ENCODE measurements at places on chromosomes 1 and 21. TPM values are rescaled to one million over a fixed set of nuclear protein-coding genes. Genes with fewer than 3 reads are reported as not detected.

Gene BGLAP
- 0.36 TPM for total RNA-seq

GRCh38 chr1:53660666-53661065 is 78.3 kb downstream of the GLIS1 start:
- no peak for ATAC-seq

Gene CHI3L2
- 0.24 TPM for total RNA-seq

Gene HRNR
- total RNA-seq = 2.0 TPM

Gene IPO13
- total RNA-seq = 27.6 TPM

GRCh38 chr1:55530749-55531478 is 315.8 kb upstream of the USP24 start:
- no peak for ATAC-seq

DNA sequence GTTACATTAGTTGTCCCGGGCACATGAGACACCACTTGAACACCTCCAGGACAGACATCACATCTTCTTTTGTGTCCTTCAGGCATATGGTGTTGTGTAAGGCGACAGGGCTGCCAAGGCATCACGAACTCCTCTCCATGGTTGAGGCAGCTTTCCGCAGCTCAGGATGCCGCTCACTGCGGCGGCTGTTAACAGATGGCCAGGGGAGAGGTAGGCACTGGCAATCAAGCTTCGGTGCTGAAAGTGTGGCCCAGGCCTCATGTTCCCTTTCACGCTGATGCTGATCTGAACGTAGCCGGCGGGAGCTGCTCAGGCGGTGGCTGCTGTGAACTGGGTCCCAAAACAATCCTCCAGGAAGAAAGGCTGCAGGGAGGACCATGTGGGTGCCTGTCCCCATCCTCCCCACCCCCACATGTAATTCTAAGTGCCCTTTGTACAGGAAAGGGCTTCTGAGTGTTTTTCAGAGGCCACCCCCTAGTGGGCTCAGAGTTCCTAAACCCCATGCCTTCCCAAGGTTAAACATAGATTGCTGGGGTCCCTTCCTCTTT is 287.1 kb upstream of the AJAP1 start:
- ATAC-seq = peak; percentile 51

Gene TMEM50B
- 45.8 TPM for total RNA-seq

Gene C2CD4D
- not detected for total RNA-seq

GRCh38 chr1:213783893-213784292 is 203.9 kb upstream of the PROX1 start:
- no peak for ATAC-seq

DNA sequence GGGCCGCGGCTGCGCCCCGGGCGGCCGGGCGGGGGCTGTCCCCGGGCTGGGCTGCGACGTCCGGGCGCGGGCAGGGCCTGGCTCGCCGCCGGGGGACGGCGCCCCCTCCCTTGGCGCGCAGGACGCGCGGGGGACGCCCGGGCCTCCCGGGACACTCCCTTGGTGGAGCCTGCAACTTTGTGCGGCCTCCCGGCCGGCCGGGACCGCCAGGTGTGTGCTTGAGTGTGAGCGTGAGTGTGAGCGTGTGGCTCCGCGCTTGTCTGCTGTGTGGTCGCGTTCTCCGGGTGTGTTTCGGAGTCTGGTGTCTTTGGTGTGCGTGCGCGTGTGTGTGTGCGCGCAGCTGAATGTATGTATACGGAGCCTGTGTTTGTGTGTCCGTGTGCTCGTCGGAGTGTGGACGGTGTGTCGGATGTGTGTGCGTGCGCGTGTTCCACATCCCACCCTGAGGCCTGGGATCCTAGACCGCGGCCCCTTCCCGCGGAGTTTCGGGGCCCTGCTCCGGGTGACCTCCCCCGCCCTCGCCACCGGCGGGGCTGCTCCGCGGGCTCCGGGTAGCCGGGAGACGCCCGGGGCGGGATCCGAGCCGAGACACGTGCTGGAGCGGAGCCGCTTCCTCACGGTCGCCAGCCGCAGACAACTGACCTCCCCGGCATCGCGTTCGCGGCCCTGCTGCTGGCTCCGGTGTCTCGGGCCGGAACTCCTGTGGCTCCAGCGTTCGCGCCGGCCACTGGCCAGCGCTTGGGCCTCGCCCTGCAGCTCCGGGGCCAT is 1.7 kb downstream of the PTPRU start:
- ATAC-seq = peak; percentile 18

DNA sequence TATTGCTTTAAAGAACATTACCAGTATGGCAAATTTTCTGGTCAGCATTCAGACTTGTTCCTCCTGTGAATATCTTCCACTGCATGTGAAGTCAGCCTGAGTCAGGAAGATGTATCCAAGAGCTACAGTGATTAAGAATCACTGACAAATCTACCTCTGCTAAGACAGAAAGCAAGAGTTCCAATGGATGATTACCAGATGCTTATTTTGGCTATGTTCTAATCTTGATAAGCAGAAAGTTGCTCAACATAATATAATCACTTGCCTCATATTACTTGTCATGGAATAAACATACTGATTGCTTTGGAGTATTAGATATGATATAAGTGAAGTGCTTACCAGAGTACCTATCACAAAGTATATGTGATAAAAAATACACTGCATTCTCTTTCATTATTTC is 738.1 kb downstream of the ADGRL2 start:
- no peak for ATAC-seq

Gene MPZ
- total RNA-seq = 3.1 TPM

Gene KRTAP10-2
- total RNA-seq = 1.1 TPM

DNA sequence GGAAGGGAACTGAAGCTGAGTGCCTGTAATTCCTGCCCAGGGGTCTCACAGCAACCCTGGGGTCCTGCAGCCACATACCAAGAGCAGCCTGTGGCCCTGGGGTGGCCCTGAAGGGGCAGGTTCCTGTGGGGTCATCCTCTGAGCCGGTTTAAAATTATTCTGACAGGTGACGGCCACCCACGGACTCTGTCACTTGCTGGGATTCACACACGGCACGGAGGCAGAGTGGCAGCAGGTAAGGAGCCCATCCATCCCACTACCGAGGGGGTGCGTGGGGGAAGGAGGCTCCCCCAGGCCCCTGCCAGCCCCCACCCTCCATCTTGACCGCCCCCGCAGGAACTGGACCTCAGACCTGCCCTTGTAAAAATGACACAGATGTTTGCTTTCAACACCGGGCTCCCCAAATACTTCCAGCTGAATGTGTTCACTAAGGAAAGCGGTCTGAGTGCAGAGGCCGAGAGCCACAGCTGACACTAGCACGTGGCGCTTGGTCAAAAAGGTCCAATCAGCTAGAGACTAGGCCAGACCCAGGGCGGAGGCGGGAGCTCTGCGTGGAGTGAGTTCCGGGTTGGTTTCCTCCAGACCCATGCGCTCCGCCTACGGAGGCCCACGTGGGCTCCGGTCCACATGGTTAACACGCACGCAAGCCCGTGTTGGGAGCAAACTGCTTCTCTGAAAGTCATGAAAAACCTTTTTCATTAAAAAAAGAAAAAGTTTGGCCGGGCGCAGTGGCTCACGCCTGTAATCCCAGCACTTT is 10.0 kb downstream of the YBEY start:
- ATAC-seq = peak; percentile 95

Gene CHIA
- 0.10 TPM for total RNA-seq

DNA sequence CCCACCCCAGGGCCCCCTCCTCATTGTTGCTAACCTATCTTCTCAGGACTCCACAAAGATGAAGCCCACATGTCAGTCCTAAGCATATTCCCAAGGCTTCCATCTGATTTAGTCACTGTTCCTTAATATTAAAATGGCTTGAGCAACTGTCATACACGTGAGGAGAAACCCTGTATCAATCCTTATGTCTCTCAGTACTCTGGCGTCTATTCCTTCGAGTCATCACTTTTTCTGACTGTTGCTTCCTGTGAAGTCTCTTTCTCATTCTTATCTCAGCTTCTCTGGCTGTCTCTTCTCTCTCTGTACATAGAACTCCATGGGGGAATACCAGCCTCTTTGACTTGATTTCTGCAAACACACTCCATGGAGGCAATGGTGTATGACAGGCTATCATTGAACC is 98.4 kb downstream of the C4BPA start:
- no peak for ATAC-seq

DNA sequence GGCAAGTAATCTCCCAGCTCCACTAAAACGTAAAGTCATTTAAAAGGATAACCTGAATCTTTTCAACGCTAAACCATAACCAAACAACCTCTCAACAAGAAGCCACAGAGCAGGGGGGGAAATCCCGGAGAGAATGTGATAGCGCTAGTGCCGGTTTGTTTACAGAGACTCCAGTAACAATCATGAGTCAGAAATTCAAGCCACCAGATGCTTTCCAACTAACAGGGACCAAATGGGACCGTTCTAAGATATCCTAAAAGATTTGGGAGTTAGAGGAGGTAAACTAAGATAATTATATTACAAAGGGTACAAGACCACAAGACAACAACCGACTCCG is 825 bp downstream of the DCAF8 start:
- ATAC-seq = peak; percentile 47

Gene BRINP2
- total RNA-seq = 4.0 TPM

GRCh38 chr21:41768437-41769042 is 1.7 kb upstream of the RIPK4 start:
- peak; percentile 54 for ATAC-seq

Gene FAM229A
- 5.0 TPM for total RNA-seq

Gene HSD3B1
- total RNA-seq = not detected

DNA sequence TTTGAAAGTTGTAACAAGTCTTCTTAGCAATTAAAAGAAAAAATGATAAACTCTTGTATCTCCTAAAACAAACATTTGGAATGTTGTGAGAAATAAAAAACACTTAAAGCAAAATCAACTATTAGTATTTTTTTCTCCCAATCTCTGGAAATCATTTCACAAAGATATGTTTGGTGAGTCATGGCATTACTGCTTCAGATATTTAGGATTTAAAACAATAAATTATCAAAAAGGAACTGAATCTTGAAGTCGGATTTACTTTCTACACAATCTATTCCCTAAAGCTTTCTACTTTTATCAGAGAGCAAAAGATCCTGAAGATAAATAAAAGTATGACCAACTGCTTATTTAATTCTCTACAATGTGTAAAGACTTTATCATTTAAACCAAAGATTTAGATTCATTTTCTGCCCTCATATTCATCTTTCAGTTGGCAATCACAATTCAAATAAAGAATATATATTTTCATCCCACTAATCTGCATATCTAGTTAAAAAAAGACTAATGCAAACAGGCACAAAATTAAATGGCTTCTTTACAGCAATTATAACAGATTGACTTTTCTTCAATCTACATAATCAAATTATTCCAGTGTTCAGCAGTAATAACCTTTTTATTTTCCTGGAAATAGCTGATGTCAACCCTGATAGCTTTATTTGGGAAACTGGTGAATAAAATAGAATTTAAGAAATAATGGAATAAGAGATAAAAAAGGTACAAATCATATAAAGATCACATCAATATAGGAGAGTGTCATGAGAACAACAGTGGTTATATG is 230.0 kb downstream of the COP1 start:
- no peak for ATAC-seq

Gene ZMPSTE24
- total RNA-seq = 22.4 TPM

GRCh38 chr1:36609241-36610027 is 126.7 kb upstream of the CSF3R start:
- peak; percentile 84 for ATAC-seq

GRCh38 chr1:38944547-38944946 is 2.9 kb upstream of the RHBDL2 start:
- ATAC-seq = no peak

- no peak for ATAC-seq
These were observed 123.5 kb upstream of the MAGI3 start for GRCh38 chr1:113266788-113267187.

Gene GUCA2B
- total RNA-seq = not detected

GRCh38 chr1:177741476-177741875 is 228.4 kb downstream of the SEC16B start:
- no peak for ATAC-seq

GRCh38 chr1:196461521-196461920 is 146.7 kb downstream of the KCNT2 start:
- no peak for ATAC-seq

DNA sequence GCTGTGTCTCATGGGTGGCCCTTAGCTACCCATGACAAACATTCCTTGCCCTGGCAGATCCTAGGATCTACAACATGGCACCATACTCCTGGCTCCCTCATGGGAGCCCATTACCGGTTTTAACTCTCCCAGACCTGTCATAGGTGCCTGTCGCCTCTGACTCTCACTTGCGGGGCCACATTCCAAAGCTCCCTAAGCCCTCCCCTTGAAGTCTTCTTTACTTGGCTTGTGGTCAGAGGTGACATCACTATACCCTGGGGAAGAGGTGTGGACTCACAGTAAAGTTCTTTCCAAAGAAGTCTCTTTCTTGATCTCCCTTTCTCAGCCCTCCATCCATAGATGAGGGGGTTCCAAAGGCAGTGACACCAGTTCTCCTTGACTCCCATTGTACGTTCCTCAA is 5.4 kb upstream of the SLAMF9 start:
- no peak for ATAC-seq

DNA sequence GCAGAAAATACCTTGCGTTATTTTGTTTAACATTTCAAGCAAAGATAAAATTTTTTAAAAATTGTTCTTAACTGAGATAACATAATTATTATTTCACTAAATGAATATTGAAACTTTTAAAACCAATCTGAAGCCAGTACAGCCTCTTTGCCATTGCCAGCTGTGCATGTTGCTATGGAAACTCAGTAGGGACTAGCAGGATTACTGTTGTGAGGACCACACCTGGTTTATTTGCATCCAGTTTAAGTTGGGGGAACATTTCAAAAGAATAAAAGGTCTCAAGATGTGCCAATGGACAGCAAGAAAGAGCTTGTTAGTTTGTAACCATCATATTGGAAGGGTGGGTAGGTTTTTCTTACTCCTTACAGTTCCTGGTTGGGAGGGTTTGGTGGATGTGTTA is 80.7 kb downstream of the POU2F1 start:
- no peak for ATAC-seq

GRCh38 chr1:80457409-80457808 is 1343.3 kb upstream of the ADGRL2 start:
- no peak for ATAC-seq

DNA sequence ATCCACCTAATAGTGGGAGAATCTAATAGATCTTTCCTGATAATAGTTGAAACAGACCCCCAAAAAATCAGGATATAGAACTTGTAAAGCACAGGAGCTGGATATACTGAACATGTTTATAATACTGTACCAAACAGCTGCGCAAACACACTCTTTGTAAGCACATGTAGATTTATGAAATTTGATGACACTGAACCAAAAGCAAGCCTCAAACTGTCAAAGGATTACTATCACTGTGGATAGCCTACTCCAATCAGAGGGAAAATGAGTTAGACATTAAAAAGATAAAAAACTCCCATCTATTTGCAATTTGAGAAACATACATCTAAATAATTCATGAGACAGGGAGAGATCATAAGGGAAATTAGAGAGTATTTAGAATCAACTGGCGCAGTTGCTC is 26.1 kb downstream of the RCAN3 start:
- ATAC-seq = no peak

Gene CFAP141
- not detected for total RNA-seq

DNA sequence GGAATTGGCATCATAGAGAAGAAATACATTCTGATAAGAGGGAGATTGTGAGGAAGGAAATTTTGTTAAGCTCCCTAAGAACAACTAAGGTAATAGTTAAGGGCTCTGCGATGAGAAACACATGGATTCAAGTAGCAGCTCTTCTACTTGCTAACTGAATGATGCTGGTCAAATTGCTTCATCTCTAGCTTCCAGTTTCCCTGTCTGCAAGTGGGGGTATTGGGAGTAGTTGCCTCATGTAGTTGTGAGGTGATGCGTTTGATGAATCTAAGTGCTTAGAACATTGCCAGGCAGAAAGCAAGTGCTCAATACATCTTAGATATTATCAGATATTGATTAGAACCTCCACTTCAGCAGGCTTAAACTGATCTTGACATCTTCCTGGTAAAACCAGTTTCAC is 84.8 kb downstream of the CD58 start:
- ATAC-seq = no peak

- no peak for ATAC-seq
These were observed 19.3 kb upstream of the UMODL1 start for GRCh38 chr21:42051788-42052187.

Gene CDA
- total RNA-seq = 0.27 TPM

GRCh38 chr1:43235040-43235439 is 34.7 kb upstream of the TMEM125 start:
- ATAC-seq = no peak
